ENCODE measurements at places on chromosomes 1 and 21.

GRCh38 chr1:149965440-149965839 lies 28.8 kb upstream of the MTMR11 start:
- DNase-seq, result no peak

DNA sequence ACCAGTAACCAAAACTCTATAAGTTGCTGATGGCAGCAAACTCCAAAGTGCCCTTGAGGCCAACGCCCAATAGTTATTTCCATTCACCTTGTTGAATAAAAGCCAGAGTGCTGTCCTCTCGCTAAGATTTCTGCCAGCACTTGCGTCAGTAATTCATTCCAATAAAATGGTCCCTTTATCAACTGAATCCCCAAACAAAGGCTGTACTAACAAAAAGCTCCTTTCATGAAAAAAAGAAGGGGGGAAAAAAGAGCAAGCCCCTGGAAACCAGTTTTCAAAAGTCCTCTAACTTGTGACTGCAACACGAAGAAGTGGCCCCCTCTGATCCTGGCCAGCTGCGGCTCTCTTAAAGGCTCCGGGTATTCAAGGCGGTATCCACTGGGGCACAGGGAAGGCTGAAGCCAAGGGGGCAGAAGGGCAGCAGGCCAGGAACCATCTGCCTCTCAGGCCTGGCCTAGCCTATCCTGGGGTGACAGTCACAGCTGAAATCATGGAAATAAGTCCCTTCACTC lies 55.8 kb upstream of the ZNF326 start:
- no peak for DNase-seq

- no peak for DNase-seq
Measured at GRCh38 chr1:226973371-226973897, 33.3 kb downstream of the COQ8A start.

DNA sequence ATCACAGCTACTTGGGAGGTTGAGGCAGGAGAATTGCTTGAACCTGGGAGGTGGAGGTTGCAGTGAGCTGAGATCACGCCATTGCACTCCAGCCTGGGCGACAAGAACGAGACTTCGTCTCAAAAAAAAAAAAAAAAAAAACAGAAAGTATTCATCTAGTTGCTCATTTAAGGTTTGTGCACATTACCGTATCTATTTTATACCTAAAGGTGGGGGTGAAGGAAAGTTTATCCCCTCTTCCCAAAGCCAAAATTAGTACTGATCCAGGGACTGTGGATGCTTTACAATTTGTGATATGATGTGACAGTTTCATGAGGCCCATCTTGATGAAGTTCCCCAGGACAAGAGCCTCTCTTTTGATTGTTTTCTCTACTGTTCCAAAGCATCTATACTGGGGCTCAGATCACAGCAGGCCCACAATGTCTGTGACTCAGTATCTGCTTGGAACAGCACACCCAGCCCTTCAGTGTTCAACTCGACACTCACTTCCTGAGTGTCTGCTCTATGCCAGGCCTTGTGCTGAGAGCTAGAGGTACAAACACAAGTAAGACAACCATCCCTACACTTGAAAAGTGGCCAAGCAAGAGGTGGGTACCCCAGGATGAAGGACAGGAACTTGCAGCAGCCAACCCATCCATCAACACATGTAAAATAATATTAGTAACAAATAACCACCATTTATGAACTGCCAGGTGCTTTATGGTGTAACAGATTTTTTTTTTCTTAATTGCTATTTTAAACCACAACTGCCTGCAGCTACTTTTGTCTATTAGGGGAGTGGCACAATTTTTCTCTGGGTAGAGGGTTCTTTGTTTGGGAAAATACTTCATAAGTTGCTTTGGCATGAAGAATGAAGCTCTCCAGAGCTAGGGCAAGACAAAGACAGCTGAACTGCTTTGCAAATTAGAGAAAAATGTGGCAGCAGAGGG lies 29.0 kb upstream of the KHDRBS1 start:
- DNase-seq, result no peak

GRCh38 chr1:58627221-58627620 lies 50.2 kb upstream of the TACSTD2 start:
- DNase-seq, result no peak

DNA sequence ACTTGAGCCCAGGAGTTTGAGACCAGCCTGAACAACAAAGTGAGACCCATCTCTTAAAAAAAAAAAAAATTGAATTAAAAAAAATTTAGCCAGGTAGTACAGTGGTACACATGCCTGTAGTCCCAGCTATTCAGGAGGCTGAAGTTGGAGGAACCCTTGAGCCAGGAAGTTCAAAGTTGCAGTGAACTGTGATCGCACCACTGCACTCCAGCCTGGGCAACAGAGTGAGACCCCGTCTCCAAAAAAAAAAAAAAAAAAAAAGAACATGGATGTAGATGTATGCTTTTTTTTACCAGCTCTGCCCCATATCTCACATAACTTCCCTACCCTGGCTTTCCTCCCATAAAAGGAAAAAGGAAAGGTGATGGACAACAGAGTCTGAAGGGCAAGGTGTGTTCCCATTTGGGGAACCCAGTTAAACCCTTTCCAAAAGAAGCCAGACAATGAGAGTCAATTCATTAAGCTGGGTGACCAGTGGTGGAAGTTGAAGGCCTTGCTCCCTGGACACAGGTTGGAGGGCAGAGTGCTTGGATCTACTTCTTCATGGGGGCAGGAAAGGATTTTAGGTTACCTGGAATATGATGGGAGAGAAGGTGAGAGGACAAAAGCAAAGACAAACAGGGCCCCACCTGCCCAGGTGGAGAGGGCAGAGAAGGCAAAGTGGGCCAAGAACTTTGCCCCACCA lies 2.9 kb downstream of the KRTCAP2 start:
- no peak for DNase-seq

DNA sequence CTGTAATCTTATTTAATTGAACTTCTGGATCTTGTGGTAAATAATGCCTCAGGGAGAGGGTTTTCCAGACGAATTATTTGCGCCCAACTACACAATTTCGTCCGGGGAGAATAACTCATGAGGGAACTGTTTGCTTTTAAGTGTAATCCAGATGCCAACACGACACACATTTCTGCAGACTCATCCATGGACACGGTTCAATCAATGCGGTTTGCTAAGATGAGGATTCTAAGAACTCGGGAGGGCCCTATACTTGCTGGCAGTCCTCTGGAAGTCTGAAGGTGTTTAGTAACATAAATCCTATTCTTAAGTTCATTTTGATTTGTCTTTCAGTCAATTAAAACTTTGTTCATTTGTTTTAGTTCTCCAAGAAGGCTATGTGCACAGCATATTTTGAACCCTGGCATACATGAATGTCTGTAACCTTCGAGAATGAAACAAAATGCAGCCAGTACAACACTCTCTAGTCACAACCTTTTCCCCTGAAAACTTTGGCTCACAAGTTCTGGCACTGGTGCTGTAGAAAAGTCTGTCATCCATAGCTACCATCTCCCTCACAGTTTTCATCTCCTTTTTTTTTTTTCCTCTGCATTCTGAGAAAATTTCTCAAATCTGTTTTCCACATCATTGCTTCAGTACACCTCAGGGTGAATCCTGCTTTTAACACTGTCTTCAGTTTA lies 38.8 kb downstream of the DIPK1A start:
- no peak for DNase-seq

DNA sequence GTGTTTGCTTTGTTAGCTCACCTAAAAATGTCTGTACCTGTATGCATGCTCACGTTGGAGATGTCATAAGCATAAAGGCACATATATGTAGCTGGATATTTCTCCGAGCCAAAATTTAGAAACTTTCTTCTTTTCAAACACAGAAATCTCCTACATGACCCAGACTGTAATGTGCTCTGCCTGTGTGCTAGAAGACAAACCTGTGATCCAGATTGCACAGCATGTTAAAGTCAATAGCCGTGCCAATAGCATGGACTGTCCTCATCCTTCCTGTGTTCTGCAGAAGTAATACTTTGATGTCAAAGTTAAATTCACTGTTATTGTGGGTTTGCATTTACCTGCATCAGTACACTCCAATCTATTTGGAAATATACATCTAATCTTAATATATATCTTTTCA lies 346.2 kb upstream of the ZRANB2 start:
- DNase-seq, result no peak

DNA sequence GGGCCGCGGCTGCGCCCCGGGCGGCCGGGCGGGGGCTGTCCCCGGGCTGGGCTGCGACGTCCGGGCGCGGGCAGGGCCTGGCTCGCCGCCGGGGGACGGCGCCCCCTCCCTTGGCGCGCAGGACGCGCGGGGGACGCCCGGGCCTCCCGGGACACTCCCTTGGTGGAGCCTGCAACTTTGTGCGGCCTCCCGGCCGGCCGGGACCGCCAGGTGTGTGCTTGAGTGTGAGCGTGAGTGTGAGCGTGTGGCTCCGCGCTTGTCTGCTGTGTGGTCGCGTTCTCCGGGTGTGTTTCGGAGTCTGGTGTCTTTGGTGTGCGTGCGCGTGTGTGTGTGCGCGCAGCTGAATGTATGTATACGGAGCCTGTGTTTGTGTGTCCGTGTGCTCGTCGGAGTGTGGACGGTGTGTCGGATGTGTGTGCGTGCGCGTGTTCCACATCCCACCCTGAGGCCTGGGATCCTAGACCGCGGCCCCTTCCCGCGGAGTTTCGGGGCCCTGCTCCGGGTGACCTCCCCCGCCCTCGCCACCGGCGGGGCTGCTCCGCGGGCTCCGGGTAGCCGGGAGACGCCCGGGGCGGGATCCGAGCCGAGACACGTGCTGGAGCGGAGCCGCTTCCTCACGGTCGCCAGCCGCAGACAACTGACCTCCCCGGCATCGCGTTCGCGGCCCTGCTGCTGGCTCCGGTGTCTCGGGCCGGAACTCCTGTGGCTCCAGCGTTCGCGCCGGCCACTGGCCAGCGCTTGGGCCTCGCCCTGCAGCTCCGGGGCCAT lies 1.7 kb downstream of the PTPRU start:
- no peak for DNase-seq

DNA sequence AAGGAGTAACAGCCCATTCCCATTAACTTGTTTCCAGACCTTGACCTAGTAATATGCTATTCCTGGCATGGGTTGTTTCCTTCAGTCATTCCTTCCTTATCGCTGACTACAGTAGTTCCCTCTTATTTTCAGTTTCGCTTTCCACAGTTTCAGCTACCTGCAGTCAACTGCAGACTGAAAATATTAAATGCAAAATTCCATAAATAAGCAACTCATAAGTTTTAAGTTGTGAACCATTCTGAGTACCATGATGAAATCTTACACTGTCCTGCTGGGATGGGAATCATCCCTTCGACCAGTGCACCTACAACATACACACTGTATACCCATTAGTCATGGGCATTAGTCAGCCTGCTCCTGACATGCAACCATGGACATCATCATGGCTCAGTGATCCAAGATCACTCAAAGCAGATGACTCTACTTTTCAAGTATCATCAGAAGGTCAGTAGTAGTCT lies 66.7 kb downstream of the CCDC30 start:
- DNase-seq, result no peak

- no peak for DNase-seq
Measured at GRCh38 chr1:18178111-18178510, 70.5 kb downstream of the IGSF21 start.

- DNase-seq, result no peak
Measured at GRCh38 chr1:182368358-182368757, 23.2 kb downstream of the GLUL start.

DNA sequence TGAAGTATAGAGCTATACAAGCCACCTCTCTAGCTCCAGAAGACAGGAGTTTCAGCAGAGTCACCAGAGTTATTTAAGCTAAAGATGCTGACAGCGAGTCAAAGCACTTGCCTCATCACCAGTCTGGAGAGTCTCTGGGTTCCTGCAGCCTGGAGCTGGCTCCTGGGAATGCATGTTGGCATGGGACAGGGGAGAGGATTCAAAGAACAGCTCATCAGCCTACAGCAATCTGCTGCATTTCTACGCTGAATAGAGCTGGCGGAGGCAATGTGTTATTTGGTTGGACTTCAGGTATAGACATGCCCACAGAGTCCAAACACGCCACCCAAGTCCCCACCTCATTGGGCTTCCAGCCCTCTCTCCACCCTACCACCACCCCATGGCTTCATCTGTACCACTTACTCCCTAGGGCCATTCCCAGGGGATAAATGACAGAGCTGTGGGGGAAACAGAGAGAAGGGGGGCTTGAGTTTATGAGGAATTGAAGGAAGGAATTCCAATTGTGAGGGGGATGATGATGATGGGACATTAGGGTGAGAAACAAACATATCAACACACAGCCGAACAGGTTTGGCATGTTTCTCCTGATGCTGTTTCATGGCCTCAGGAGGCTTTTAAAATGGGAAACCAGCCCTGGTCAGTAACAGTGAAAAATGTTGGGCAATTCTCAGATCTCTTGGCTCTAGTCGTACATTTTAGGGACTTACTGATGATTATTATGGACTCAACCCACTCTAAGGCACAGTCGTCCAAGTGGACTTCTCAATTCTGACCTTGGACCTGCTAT lies 58.4 kb downstream of the PLEKHA6 start:
- no peak for DNase-seq

GRCh38 chr1:86640161-86640670 lies 64.2 kb upstream of the SH3GLB1 start:
- DNase-seq, result no peak

- no peak for DNase-seq
Measured at GRCh38 chr21:28337315-28337714, 655.4 kb downstream of the LTN1 start.

GRCh38 chr1:176604461-176604860 lies 141.5 kb downstream of the PAPPA2 start:
- DNase-seq, result no peak

DNA sequence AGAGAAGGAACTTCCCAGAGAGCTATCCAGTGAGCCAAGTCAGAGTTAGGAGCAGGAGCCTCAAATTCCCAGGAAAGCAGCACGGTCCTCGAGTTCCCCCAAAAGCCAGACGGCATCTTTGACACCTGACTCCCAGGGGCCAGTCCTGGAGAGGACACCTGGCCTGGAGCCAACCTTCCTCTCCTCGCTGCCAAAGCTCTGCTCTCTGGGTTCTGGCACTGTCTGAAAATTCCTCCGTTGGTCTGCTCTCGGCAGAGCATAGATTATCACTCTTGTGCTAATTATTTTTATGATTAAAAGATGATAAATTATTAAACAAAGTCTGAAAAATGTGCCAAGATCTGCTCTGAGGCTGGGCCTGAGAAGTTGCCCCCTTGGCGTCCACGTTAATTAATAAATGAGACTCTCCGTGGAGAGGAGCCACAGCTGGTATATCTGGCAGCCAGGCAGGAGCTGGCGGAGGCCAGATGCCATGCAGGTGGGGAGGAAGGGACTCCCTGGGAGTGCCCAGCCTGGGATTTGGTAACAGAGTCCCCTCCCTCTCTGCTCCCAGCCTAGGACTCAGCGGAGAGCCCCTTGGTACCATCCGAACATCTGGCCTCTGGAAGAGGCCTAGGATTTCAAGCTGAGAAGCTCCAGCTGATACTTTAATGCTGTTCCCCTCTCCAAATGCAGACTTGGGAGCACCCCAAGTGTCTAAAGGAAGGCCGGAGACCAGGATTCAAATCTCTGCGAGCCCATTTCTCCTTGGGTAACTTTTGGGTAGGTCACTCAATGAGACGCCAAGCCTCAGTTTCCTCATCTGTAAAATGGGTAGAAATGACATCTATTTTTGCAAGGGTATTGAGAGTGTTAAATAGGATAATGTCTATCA lies 163.7 kb upstream of the POU3F1 start:
- DNase-seq, result no peak

Data from NCI-H2081 treated with DMSO at 0.1 percent for 48 hours (cell line).